GM03348 (cell line): ENCODE measurements at places on chromosomes 6 and 20.

GRCh38 chr6:159023893-159024292, 20.9 kb downstream of the TAGAP start:
- no peak for DNase-seq

DNA sequence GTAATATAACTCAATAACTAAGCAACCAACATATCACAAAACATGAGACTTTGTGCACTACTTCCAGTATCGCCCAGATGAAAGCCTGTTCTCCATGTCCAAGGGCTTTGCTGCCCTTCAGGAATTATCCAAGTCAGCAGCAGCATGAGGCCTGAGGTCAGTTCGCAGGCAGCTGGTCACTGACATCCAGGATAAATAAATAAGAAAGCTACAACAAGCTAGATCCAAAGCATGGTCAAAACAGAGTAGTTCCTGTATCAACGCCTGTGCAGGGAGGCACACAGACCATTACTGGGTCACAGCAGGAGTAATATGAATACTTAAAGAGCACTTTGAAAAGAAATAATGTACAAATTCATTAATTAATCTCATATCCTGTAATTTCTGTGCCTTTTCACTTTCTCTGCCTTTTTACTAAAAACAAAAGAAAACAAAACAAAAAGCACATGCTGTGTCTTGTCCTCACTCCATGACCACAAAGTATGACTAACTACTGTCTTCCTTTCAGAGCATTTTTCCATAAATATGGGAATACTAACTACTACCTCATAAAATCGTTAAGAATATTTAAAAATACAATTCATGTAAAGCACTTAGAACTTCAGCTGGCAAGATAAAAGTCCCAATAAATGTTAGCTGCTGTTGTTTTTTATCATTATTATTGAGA, 374.9 kb upstream of the IRAK1BP1 start:
- peak; percentile 22 for DNase-seq

- no peak for DNase-seq
Observed at GRCh38 chr6:138752017-138752416, 21.6 kb upstream of the CCDC28A start.

GRCh38 chr20:64009811-64010387, 26.1 kb upstream of the C20orf204 start:
- no peak for DNase-seq

DNA sequence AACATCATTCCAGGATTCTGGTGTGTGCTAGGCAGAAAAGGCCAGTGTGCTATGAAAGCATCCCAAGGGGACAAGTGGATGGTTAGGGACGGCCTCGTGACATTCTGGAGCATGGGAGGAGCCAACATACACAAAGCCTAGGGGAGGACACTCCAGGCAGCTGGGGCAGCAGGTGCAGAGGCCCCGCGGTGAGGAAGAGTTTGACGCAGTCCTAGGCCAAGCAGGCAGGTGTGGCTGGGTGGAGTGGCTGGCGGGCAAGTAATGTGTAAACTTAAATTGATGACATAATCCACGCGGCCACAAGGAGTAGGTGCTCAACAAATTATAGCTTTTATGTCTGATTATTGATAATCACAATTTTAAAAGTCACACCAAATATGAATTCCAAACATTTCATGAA, 93.6 kb downstream of the TMEM242 start:
- DNase-seq = no peak

DNA sequence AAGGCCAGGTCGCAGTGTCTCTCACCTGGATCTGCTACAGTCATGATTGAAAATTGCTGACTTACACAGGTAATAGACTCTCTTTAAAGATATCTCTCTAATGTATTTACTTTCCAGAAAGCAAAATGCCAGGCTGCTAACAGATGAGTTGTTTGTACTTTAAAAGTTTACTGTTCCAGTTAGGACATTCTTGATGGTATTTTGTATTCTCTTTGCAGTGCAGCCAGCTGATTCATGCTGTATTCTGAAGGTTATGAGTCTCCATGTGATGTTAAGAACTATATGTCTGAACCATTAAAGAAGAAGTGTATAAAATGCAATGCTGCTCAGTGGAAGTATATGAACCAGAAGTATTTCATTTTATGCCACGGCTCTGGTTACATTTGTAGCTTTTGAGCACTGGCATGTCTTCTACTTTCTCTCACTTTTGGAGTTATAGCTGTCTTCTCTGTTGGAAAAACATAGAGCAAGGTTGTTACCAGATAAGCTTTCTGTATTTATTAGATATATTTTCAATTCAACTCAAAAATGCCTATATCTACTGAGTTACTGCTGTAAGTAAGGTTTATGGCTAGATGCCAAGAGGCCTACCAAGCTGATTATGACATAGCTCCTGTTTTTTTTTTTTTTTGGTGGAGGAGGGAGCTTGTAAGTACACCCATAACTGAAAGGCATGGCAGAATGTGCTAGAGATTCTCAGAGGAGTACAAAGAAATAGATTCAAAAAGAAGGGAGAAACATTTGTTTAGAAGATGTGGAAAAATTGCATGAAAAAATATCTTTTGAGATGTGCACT, 130.5 kb upstream of the MAN1A1 start:
- DNase-seq = peak; percentile 15

GRCh38 chr6:4313044-4313686, 177.8 kb upstream of the ECI2 start:
- peak; percentile 83 for DNase-seq

DNA sequence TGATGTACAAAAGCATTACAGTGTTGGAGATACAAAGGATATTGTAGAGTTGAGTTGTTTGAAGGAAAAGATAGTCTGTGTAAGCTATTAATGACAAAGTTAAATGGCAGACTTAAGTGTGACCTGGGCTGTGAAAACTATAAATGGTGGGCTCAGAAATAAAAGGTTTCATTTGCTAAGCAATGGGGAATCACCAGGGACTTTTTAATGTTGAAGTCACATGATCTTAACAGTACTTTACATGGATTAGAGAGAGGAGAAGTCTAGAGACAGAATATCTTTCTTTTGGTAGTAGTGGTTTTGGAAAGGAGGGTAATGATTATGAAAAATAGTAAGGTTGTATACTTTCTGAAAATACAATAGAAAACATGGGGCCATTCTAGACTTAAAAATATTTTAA, 67.1 kb downstream of the SCAF8 start:
- DNase-seq = no peak

GRCh38 chr6:137390334-137390733, 103.9 kb downstream of the OLIG3 start:
- no peak for DNase-seq

GRCh38 chr6:154479771-154480639, 30.5 kb downstream of the CNKSR3 start:
- DNase-seq = peak; percentile 37

- DNase-seq = no peak
Observed at GRCh38 chr6:18543051-18543450, 155.9 kb downstream of the RNF144B start.

DNA sequence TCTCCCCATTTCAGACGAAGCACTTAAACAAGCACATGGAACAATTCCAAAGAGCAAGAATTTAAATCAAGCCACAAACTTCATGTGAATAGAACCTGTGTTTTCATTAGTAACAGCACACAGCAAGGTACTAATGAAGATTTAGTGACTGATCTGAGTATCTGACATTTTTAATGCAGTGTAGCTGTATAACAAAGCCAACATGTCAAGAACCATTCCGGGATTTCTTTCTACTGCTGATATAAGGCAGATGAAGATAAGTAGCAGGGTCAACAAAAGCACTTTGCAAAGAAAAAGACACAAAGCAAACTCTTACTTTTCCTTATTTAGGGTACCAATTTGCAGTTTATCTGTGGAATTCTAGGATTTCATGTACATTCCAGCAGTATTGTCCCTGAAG, 11.3 kb downstream of the SLC17A5 start:
- no peak for DNase-seq

DNA sequence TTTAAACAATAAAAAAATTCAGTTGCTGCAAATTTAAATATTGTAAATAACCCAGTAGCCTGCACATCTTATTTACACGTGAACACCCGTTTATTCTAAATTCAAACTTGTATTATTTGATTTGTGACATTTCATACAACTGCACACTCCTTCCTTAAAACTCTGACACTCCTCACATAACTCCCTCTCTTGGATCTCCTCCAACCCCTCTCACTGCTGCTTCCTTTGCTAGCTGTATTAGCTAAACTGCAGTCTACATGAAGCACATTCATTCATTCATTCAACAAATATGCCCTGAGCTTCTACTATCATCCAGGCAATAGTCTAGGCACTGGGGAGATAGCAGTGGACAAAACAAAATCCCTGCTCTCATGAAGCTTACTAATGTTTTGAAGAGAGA, 47.0 kb downstream of the FBXL4 start:
- DNase-seq = no peak

DNA sequence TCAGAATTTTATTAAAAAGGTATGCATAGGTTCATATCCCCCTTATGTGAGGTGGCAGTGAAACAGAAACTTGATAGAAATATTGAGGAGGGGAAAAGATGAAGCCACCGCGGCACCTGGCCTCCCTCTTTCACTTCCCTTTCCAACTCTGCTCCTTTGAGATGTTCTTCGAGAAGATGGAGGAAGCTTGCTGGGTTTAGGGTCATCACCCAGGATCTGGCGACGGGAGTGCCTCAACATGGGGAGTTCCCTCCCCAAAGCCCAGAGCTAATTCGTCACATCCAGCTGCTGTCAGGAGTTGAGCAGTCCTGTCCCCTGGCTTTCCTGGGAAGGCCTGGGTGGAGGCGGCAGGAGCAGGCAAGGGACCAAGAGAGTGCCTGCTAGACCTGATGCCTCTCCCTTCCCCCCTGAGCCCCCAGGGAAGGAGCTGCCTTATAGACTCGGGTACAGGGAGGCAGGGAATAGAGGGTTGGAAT, 29.1 kb downstream of the RREB1 start:
- no peak for DNase-seq

DNA sequence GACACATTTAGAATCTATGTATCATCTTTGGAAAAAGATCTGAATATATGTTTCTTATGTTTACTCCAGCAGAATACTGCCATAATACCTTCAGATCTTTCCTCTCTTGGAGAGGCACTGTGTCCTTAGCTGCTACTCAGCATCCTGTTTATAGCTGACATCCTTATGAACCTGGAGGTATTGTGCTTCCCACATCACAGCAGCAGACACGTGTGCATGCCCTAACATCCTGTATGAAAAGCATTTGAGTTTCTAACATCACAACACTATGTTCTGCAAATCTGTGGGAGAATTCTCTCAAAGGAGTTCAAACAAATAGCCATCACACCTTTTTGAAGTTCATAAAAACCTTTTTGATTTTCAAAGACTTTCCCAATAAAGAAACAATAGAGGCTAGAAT, 216.0 kb downstream of the GJA1 start:
- DNase-seq = no peak

GRCh38 chr6:128516514-128516898, 3.9 kb downstream of the PTPRK start:
- DNase-seq = peak; percentile 13

- DNase-seq = no peak
Observed at GRCh38 chr6:166599205-166599604, 12.7 kb upstream of the RAMACL start.

- DNase-seq = peak; percentile 38
Observed at GRCh38 chr6:154039231-154039842, at the start of gene OPRM1. Gene OPRM1, plus strand, starts transcription at chr6:154039240. Its CDS starts 305 bp downstream, at chr6:154039545.

GRCh38 chr6:123965894-123966293, 162.2 kb downstream of the NKAIN2 start:
- DNase-seq = no peak

DNA sequence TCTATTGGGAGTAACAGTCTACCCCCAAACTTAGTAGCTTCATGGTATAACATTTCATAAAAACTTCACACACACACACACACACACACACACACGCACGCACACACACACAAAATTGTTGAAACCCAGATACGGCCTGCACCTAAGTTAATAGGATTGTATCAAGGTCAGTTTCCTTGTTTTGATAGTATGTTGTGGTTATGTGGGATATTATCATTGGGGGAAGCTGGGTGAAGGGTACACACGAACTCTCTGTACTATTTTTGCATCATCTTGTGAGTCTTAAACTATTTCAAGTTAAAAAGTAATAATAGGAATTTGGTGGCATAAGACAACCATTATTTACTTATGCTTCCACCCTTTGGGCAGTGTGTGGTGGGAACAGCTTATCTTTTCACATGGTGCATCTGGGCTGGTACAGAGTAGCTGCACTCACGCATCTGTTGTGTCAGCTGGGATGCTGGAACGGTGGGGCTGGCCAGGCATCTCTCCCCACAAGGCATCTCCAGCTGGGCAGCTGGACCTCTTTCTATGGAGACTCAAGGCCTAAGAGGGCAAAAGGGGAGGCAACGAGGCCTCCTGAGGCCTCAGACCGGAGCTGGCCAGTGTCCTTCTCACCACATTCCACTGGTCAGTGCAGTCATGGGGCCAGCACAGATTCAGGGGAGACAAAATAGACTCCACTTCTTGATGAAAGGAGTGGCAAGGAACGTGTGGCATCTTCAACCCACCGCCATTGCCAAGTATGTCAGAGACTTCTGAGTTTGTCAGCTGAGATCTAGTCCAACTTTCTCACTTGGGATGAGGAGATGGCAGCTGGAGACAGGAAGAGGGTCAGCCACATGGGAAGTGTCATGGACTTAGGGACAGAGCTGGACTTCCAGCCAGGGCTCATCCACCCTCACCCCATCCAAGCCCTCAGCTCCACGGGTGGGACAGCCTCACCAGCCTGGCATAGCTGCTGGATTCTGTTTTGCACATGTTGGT, 20.5 kb upstream of the IP6K3 start:
- DNase-seq = no peak

- peak; percentile 79 for DNase-seq
Observed at GRCh38 chr6:110537208-110538123, 61.1 kb upstream of the SLC22A16 start.

- DNase-seq = no peak
Observed at GRCh38 chr20:57083072-57083471, 183.4 kb downstream of the BMP7 start.

DNA sequence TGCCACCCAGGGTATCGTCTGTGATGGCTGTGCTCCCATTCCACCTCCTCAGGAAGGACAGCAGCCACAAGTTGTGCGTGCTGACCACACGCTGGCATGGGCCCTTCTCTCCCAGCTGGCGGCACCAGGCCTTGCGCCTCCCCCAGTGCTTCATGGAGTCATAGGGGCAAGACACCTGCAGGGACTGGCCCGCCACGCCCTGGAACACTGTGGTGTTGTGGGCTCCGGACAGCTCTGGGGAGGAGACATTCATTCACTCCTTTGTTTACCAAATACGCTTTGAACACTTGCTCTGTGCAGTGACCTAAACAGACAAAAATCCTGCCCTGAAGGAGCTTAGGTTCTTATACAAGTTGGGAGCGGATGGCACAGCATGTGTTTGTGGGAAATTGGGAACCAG, 1.5 kb downstream of the TREM2 start:
- no peak for DNase-seq
